Activated B cell treated with CpG ODN at 0.5 μM for 24 hours (primary cell): ENCODE measurements at places on chromosomes 16 and 17.
A peak's percentile ranks its signal among the peaks of the same experiment; 100 is the strongest.

DNA sequence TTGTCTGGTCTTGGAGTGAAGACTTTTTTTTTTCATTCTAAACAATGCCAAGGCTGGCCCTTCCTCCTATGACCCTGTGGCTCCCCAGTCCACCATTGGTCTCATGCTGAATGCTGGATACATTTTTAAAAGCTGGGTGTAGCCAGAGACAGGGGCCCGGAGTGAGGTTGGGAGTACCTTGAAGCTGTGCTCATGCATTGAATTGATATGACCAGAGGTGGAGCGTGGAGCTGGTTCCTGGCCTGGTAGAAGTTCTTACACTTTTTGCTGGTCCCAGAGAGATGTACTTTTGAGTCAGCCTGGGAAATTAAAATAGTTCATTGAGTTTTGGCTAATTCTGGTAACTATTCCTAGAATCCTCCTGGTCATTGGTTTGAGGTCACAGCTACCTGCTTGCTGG lies 83.6 kb downstream of the CMIP start:
- no peak for DNase-seq

GRCh38 chr17:80026359-80027042 lies 9.2 kb downstream of the TBC1D16 start:
- no peak for DNase-seq

- no peak for DNase-seq
Measured at GRCh38 chr17:71910002-71910401, 210.8 kb upstream of the SOX9 start.

DNA sequence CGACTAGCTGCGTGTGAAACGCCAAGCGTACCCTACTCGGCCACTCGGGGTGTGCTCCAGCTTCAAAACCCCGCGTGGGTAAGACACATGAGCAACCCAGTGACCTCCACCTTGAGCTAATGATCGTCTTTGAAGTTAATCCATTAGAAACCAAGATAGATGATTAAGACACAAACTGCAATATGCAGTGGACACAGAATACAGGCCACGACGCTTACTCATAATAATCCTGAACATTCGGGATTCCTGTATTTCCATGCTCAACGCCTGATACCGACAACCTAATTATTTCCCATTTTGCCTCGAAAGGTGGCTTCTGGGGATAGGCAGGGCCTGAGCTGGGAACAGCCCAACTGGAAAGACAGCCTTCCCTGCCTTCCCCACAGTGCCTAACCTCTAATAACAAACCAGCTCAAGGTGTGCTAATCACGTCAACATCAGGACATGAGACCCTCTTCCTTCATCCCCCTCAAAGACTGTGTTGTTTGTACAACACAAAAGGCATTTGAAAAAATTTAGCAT lies 504 bp upstream of the COPRS start:
- DNase-seq = no peak

DNA sequence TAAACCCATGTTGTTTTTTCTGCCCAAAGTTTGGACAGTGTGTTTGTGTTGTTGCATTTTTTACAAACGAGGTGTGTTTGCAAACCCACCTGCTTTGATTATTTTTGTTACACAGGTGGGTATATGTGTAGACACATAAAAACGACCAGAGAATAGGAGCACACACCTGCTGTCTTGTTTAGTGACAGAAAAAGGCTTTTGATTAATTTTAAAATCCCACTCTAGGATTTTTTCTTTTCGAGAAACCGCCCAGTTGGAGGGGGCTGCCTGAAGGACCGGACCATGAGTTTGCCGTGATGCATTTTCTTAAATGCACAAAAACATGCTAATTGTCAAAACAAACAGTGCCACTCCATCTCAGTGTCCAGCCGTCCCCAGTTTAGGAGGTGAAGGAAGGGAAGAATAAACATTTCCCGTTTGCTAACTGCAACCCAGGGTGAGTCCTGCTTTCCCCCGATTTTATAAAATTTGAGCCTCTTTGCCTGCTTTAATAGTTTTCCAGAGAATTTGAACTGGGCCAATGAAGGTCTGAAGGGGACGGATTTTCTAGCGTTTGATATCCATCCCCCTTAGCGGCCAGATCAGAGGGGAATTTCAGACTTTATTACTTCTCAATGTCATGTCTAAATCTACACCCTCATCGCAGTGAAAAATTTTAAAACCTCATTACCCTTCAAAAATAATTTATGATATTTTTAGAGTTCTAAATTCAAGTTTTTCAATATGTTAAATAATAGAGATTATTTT lies 3.2 kb downstream of the FOXC2 start:
- no peak for DNase-seq

GRCh38 chr17:78329263-78330059 lies 30.4 kb downstream of the SOCS3 start:
- no peak for DNase-seq

DNA sequence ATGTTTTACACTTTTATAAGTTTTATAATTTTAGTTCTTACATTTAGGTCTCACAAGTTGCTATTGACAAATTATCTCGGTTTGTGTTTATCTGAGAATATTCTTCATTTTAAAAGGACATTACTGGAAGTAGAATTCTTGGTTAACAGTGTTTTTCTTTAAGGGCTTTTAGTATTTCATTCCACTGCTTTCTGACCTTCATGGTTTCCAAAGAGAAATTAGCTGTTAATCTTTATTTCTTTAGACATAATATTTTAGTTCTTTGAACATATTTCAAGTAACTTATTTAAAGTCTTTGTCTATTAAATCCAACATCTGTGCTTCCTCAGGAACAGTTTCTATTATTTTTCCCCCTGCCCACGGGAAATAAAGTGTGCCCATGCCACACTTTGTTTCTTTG lies 240.1 kb upstream of the AXIN2 start:
- DNase-seq = no peak

DNA sequence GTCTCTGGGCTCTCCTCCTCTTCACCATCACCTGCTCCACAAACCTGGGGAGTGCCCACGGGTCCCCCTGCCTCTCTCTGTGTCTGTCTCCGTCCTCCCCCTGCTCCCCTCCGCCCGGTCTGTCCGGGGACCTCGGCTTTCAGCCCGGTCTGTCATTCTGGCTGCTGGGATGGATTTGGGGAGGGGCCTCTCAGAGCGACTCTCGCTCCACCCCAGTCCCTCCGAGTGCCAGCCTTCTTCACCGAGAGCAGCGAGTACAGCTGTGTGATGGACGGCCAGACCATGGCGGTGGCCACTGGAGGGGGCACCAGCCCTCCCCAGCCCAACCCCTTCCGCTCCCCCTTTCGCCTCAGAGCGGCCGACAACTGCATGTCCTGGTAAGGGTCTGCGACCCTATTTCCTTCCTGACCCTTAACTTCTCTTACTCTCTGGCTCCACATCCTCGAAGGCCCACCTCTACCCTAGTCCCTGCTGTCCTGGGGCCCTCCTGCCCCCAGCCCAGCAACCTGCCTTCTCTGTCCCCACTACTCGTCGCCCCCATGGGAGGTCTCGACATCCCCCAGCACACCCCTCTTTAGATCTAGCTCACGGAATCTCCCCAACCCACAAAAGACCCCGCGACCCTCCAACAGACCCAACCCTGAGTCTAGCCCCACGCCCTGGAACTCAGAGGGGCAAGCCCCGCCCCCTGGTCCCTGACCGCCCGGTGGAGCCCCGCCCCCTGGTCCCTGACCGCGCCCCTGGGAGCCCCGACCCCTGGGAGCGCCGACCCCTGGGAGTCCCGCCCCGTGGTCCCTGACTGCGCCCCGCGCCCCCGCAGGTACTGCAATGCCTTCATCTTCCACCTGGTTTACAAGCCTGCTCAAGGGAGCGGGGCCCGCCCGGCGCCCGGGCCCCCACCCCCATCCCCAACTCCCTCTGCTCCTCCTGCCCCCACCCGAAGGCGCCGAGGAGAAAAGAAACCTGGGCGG lies 5.6 kb upstream of the CXCL16 start:
- no peak for DNase-seq

GRCh38 chr17:19306160-19307111 lies 56.1 kb downstream of the B9D1 start:
- DNase-seq = peak; percentile 38

GRCh38 chr16:86580063-86580790 lies 1.9 kb downstream of the FOXL1 start:
- no peak for DNase-seq
